A172 (cell line): ENCODE measurements at places on chromosomes 7 and 10.

GRCh38 chr10:81978238-81978637, 103.2 kb downstream of the NRG3 start:
- peak; percentile 48 for DNase-seq

DNA sequence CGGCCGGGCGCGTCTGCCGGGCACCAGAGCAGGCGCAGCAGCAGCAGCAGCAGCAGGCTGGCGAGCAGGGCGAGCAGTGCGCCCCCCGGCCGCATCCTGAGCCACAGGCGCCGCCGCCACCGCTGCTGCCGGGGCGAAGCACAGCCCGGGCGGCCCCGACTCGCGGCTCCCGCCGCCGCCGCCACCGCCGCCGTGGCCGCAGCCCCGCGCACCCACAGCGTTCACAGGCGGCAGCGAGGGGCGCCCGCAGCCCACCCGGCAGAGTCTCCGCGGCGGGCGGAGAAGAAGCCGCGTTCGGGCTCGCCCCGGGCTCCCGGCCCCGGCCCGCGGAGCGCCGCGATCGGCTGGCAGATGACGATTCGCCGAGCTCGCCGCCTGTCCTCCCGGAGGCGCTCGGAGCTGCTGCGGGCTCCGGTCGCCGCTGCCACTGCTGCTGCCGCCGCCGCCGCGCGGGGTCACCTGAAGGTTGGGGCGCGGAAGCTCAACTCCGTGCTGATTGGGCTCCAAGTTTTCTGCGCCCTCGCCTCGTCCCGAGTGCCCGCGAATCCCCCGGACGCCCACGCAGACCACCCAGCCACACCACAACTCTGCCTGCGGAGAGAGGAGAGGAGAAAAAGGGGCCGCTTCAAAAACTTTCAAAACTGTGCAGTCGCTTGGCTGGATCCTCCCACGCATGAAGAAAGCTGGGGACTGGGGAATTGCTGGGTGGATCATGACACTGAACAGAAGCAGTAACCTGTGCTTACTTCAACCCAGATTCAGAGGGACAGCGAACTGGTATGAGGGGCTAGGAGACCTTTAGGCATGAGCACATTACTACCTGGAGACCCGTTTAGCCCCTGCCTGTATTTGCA, at the start of gene ST8SIA6:
Gene ST8SIA6, minus strand, starts transcription at position 435 of the 854 bp plus-strand sequence. Its CDS starts 340 bp downstream, at position 95.
- no peak for DNase-seq

DNA sequence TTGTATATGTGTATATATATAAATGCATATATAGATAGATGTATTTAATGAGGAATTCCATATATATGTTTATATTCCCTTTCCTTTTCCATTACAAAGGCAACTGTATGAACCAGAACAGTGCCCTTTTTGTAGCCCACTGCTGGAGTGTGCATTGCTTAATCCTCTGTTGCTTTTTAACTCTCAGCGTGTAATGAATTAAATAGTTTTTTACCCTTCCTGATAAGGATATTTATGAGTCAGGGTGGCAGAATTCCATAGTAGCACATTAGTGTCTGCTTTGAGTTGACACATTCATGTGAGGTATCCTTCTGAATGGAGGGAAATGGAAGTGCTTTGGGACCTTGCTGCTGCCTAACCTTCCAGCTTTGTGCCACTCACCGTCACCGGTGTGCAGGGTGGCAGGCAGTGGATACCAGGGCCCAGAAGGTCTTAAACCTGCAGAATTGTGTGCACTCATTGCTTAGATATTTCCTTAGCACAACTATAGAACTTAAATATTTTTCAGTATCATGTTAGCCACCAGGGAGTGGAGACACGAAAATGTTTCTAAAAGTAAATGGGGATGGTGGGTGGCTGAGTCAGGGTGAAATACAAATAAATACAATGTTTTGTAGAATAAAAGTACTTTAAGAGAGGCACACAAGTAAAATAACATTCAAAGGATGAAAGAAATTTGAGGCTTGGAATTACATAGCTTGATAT, 117.9 kb downstream of the SND1 start:
- peak; percentile 34 for DNase-seq

DNA sequence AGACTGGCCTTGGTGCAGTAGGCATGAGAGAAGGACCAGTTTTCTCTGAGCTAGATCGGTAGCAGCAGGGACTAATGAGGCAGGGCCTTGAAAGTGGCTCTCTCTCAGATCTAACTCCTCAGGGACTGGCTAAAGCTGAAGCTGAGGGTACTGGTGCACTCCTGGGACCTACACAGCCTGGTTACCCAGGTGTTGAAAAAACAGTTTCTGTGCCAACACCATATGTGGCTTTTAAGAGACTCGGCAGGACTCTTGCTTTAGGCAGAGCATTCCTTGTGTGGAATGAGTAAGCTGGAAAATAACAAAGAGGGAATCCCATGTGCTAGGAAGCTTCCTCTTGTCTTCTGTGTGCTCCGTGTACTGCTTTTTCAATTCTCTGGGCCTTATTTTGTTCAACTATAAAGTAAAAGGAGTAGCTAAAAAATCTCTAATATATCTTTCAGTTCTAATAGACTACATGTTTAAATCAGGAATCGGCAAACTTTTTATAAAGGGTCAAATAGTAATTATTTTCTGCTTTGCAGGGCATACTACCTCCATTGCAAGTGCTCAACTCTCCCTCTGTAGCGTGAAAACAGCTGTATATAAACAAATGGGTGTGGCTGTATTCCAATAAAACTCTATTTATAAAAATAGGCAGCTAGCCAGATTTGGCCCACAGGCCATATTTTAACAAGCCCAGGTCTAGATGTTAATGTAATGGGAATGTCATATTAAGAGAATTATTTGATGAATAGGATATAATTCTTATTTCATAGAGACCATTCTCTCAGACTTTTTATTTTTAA, 186.1 kb upstream of the KAT6B start:
- peak; percentile 4 for DNase-seq

GRCh38 chr7:155228894-155229293, 68.8 kb upstream of the INSIG1 start:
- no peak for DNase-seq

DNA sequence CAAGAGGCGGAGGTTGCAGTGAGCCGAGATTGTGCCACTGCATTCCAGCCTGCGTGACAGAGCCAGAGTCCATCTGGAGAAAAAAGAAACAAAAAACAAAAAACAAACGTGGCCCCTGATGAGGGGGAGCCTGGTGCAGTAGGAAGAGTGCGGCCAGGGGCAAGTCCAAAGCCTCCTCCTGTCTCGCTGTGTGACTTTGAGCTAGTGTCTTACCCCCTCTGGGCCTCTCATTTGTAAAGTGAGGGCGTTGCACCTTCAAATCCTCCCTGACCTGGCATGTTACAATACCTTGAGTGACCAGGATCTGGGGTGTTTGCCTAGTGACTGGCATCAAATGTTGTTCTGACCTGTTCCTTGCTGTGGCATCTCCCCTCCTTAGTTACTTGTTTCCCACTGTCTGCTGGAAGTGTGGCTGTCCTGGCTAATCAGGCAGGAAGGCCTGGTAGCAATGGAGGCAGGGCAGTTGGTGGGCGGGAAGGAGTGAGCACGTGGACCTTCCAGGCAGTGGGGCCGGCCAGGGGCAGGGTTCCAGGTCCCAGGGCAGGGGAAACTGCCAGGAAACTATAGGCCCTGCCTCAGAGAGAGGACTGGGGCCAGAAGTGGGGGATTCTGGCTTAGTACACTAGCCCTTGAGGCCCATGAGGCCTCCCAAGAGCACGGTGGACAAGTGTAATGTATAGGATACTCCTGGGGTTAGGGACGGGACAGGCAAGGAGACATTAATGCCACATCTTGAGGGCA, 24.5 kb upstream of the GOLGA7B start:
- no peak for DNase-seq
